Spinal cord (tissue), 10 donors: ENCODE measurements at places on chromosomes 3 and 15.

GRCh38 chr3:141450727-141451375, 36.0 kb upstream of the RASA2 start:
- H3K4me3 ChIP-seq = no peak overlapping the region
- no peaks in the 10 kb centered on the region for H3K27me3 ChIP-seq
- H3K27ac ChIP-seq = no peak overlapping the region
- H3K4me1 ChIP-seq = no peaks in the 10 kb centered on the region

GRCh38 chr3:149448331-149448831, 26.1 kb upstream of the TM4SF4 start:
- H3K27ac ChIP-seq = peak overlapping the region; percentile 58
- H3K4me3 ChIP-seq = no peak overlapping the region
- no peak for DNase-seq
- no peaks in the 10 kb centered on the region for H3K36me3 ChIP-seq
- H3K27me3 ChIP-seq = no peaks in the 10 kb centered on the region

DNA sequence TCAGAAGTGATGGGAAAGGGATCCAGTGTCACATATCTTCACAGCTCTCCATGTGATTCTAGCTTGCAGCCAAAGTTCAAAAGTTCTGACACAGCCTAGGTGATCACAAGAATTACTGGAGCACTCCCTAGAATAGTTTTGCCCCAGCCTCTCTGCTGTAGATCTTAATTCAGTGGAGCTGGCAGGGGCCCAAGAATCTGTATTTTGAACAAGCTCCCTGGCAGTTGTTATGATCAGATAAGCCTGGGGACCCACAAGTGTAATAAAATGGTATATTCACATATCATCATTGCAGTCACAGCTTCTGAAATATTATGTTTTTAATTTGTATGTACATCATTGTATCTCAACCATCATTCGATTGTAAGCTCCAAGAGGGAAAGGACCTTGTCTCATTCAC, 62.3 kb downstream of the NOX5 start:
- no peak overlapping the region for H3K27ac ChIP-seq
- peaks cover 8% of the 10 kb centered on the region for H3K27me3 ChIP-seq
- peaks cover 23% of the 10 kb centered on the region for H3K4me1 ChIP-seq

DNA sequence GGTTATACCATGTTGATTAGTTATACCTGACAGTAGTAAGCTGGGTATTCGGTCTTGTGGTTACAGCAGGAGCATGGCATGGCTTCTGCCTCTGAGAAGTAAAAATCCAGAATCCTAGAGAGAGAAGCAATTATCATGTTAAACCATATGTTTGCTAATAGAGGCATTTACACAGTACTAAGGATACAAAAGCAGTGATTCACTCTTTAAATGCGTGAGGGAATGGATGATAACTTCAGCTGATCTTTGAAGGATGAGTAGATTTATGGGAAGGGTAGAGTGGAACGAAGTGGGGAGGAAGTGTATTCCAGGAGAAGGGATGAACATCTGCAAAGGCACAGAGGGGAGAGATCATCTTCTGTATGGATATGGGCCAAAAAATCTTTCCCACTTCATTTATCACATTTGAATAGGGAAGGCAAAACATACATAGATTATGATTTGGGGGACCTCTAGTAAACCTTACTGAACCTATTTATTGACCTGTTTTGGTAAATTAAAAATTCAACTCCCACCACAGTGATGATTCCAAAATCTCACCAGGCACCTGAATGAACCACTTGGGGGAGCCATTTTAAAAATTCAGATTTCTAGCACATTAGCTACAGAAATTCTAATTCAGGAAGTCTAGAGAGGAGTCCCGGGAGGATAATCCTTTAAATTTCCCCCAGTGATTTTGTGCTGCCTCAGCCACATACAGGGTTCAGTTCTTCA, 35.1 kb downstream of the IGSF10 start:
- no peaks in the 10 kb centered on the region for H3K27me3 ChIP-seq
- DNase-seq = peak; percentile 53
- peaks cover 6% of the 10 kb centered on the region for H3K36me3 ChIP-seq
- no peak overlapping the region for H3K4me3 ChIP-seq
- H3K27ac ChIP-seq = no peak overlapping the region
- H3K4me1 ChIP-seq = no peaks in the 10 kb centered on the region

DNA sequence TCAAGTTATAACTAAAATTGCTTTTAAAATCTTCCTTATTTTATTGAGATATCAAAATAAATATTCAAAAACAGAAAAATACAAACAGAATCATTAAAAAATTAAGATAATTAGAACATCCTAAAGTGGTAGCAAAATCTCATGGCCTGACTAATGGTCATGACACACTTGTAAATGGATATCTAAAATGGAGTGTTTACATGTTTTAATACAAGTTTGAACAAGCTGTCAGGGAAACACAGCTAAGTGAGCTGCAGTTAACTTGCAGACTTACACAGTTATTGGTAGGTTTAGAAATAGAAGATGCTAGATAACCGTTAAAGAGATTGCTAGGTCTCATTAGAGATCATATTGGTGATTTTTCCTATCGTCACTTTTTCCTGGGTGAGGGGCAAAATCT, 242.3 kb downstream of the LPP start:
- no peak overlapping the region for H3K27ac ChIP-seq
- H3K4me3 ChIP-seq = no peak overlapping the region

- peak overlapping the region; percentile 93 for H3K4me3 ChIP-seq
- peaks cover 33% of the 10 kb centered on the region for H3K4me1 ChIP-seq
- no peaks in the 10 kb centered on the region for H3K27me3 ChIP-seq
Observed at GRCh38 chr3:52456169-52456799, 880 bp downstream of the NISCH start.
